ENCODE measurements at places on chromosomes 11 and 22.
A peak's percentile ranks its signal among the peaks of the same experiment; 100 is the strongest.

- DNase-seq: no peak
Observed at GRCh38 chr11:104352036-104352435, 188.1 kb upstream of the PDGFD start.

DNA sequence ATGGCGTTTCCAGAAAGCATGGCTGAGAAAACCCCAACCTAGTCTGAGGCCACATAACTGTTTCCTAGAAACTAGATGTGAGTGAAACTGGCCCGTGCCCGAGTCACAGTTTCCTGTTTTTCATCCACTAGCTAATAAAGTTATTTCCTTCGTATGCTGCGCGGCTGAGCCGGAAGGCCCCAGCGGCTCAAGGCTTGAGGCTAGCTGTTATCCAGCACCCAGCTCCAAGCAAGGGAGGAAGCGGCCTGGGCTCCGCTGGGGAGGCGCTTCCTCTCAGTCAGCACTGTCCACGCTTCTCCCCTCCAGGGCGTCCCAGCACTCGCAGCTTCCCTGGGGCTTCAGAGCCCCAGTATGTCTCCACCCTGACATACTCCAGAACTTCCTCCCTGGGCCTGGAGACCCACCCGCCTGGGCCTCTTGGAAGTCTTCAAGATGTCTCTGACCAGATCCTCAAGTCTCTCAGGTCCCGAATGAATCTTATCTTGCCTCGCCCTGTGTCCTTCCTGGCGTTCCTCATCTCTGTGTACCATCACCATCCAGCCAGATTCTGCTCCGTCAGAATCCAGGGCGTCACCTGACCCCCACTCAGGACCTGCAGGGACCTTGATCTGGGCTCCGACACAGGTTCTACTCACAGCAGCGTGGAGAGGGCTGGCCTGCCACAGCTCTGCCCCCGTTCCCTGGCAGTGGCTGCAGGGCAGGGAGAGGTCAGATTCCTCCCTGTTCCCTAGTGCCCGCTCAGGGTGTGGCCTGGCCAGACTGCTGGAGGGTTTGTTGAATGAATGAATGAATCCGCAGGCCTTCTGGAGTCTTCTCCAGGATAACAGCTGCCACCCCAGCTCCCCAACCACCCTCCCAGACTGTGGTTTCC, 81.9 kb downstream of the LRRC32 start:
- DNase-seq: no peak

GRCh38 chr11:77101043-77101537, 1.6 kb upstream of the OMP start:
- DNase-seq: peak; percentile 12

DNA sequence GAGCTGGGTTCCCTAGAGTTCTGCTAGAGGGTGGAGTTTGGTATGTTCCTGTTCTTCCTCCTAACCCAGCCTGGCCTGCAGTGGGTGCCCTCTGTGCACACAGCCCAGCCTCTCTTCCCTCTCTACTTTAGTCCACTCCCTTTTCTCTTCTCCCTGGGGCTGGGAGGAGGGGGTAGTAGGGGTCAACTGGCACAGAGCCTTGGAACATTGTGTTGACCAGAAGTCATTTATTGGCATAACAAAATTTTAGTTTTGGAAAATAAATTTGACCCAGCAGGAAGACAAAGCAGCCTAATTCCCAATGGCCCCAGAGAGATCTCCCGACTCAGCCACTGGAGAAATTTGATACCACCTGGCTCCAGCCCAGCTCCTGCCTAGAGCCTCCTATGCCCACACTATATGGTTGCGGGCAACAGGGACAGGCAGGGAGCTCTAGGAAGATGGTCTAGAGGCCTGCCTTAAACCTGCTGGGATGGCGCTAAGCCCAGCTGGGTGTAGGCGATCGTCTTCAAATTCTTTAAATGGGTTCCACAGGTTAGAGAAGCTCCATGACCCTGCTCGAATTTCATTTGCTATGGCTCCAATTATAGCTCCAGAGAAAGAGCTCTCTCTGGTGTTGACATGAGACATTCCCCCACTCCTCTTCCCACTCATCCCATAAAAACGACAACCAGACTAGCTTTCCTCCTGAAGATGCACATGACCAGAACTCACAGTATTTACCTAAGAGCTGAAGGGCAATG, 9.9 kb downstream of the PCSK7 start:
- no peak for DNase-seq

DNA sequence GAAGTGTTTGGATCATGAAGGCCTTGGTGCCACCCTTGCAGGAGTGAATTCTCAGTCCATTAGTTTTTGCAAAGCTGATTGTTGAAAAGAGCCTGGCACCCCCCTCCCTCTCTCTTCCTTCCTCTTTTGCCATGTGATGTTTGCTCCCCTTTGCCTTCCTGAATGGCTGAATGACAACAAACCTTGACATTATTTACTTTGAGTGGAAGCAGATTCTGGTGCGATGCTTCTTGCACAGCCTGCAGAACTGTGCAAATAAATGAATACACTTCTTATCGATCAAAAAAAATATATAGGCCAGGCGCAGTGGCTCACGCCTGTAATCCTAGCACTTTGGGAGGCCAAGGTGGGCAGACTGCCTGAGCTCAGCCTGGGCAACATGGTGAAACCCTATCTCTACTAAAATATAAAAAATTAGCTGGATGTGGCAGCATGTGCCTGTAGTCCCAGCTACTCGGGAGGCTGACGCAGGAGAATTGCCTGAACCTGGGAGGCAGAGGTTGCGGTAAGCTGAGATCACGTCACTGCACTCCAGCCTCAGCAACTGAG, 2.0 kb upstream of the NARS2 start:
- no peak for DNase-seq

DNA sequence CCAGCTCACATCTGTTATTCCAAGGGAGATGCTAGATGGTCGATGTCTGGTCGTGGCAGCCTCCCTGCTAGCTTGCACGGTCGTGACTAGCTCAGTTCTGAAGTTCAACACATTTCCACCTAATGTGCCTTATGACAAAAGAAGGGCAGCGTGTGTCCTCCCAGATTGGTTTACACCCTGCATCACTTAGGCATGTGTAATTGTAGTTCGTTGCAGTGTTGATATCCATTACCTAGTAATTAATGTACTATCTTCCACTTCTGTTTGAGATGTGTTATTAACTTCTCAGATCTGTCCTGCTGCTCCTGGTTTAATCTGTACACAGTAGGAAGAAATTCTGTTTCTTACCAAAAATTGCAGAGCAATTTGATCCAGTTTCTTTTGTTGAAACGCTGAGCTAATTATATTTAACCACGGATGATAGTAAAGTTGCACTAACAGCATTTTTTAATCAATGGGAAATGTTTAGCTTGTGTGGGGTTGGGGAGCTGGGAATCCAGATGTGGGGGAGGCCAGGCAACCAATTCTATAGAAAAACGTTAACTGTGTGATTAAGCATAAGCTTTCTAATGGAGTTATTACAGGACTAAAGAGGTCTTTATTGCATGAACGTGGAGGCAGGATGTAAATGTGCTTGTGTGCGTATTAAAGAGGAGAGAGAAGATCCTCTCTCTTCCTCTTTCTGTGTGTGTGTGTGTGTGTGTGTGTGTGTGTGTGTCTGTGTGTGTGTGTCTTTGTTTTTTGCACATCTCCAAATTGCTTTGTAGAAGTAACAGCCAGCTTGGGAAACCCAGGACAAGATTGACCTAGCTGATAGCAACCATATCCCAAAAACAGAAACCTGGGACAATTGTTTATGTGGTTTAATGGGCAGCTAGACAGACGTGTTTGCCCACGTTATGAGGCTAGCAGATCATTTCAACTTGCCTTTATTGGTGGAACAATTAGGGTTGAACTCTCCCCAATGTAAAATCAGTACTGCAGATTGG, 145.7 kb upstream of the TTC12 start:
- DNase-seq: no peak

- DNase-seq: no peak
Observed at GRCh38 chr11:90783111-90783510, 560.3 kb upstream of the CHORDC1 start.

DNA sequence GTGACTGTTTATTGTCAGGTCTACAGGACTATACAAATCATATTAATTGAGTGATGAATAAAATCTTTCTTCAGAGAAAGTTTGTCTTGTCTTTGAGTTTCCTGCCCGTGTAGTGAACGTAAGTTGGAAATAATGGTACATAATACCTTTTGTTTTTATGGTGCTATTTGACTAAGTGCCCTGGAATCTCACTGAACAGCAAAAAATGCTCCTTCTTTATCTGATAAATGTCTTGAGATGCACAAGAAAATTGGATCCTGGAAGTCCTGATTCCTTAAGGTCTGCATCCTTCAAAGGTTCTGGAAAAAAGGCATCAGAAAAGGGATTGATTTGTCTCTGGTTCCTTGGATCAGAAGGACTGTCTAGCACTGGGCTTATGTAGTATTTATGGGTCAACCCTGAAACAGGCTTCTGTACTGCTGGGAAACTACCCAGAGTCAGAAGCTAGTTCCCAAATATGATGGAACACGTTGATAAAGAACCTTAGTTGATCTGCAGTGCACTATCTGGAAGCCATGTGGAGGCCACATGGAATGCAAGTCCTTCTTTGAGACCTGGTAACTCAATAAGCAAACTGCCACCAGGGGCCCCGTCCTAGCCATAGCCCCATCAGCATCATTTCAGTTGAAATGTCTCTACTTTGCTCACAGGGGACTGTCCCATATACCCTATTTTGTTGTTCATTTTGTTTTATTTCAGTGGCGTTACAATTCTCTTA, 100.6 kb upstream of the CD44 start:
- DNase-seq: no peak

- DNase-seq: no peak
Observed at GRCh38 chr11:71519546-71519945, 7.5 kb upstream of the KRTAP5-7 start.

DNA sequence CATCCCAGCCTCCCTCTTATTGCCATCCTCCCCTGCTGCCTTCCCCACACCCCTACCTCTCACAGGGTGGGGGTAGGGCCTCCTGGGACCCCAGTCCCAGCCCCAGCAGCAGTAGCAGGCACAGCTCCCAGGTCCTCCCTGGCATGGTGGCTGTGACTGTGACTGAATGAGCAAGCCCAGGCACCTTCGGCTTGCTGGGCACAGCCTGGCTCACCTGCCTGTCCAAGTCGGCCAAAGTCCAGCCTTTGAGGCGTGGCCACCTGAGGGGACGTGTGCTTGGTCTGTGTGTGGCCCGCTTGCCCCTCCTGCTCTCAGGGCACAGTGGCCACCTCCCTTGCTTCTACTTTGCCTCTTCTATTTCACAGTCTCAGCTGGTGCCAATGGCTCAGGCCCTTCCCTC, at the start of gene TREH:
TREH (minus strand) TSS at position 168 of the 400 bp plus-strand sequence; CDS start at position 145, 23 bp downstream.
- no peak for DNase-seq

- no peak for DNase-seq
Observed at GRCh38 chr11:102226702-102227490, 90.4 kb upstream of the BIRC3 start.

- no peak for DNase-seq
Observed at GRCh38 chr22:50217543-50218152, 16.8 kb downstream of the SELENOO start.

GRCh38 chr11:65604258-65604657, 8.7 kb upstream of the KCNK7 start:
- DNase-seq: no peak

DNA sequence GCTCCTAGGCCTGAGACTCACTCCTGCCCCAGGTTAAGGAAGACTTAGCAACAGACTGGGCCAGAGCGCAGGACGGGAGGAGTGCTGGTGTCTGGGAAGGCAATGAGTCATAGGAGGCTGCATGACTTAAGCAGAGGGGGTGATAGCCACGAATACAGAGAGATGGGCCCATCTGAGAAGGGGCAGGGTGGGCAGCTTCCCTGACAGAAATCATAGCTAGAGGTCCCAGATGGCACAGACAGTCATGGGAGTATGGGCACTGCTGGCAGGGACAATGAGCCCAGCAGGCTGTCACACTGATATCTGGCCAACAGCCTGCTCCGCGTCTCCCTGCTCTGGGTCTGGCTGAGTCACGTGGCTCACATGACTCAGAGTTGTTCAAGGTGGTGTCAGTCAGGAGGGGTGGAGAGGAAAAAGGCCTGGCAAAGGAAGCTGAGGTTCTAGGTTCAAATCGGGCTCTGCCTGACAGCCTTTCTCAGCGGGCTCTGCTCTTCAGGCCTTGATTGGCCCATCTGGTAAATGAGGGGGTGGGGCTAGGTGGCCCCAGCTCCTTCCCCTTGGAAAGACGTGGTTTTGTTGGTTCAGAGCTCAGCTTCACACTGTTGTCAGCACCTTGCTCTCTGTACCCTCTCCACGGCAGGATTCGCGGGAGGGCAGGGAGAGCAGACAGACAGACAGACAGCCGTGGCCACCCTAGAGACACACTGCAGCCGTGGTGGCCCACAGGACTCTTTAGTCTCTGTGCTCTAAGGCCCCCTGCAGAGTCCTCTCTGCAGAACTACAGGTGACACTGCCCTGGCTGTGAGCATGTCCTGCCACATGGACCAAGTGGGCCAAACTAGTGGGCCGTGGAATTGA, 47.8 kb downstream of the DBX1 start:
- peak; percentile 75 for DNase-seq

DNA sequence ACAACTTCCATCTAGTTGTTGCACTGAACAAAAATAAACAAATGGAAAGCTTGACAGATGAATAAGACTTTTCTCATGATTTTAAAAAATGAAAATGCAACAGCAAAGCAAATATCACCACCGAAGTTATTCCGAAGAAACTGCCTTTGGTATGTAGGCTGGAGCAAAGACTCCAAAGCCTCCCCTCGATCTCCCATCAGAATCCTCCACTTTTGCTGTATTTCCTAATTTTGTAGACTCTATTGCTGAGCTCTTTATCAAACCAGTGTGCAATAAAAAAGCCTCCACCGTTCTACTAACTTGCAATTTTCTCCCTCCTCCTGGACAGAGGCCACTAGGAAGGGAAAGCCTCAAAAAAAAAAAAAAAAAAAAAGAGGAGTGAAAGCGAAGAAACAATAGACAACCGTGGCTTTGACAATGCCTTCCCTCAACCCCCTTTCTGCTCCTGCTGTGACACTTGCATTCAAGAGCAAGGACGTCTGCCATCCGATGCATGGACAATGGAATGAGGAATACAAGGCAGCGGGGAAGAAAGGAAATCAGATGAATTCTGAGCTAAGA, 190.9 kb upstream of the BLID start:
- no peak for DNase-seq

DNA sequence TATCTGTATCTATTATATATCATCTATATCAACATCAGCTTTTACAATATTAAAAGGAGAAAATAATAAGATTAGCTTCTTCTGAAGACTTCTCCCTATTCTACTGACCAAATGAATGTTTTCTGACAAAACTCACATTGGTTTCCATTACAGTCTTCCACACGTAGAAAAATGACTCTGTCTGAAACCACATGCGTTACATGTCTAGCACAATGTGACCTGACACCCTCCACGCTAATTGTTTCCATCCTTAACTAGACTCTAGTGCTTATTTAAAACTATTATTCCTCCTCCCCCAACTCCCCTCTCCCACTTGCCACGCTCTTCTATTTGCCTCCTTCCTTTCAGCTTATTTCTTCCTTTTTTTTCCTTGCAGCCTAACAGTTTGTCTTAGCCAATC, 172.1 kb downstream of the ADAMTS15 start:
- DNase-seq: no peak

DNA sequence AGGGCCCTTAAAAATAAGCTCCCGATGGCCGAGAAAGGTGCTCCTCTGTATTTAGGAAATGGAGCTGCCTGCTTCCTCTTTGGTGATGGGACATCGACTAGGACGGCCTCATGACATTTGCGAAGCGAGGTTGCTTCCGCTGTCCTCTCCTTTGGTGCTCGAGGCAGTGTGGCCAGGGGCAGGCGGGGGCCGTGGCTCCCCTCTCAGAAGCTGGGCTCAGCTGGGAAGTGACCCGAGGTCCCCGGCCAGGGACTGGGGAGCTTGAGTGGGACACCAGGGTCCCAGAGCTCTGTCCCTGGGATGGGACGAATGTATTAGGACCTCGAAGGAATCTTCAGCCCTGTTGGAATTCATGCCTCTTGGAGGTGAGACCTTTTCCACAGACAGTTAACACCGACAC, 151.1 kb downstream of the CTTN start:
- no peak for DNase-seq

GRCh38 chr11:120645639-120646038, 134.1 kb downstream of the GRIK4 start:
- DNase-seq: no peak

Data from hematopoietic multipotent progenitor cell treated with erythropoietin and hydrocortisone succinate and interleukin-3 and kit ligand, for 17 days (in vitro differentiated cells).